ENCODE measurements at places on chromosomes 5 and 9.

- DNase-seq: no peak
Observed at GRCh38 chr5:180464603-180464970, 29.6 kb upstream of the CNOT6 start.

DNA sequence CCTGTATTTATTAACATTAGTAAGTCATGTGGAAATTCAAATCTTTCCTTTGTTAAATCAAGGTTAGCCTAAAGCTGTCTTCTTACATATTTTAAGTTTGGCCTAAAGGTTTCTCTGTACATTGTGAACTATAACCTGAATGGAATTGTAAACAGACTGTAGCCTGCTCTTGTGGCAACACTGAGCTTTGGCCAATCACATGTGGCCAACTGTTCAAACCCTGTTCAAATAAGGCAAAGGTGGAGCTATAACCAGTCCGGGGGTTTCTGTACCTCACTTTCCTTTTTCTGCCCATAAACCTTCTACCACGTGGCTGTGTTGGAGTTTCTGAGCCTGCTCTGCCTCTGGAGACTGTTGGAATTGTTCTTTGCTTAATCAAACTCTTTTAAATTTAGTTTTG, 3.3 kb upstream of the HAPLN1 start:
- DNase-seq: no peak

DNA sequence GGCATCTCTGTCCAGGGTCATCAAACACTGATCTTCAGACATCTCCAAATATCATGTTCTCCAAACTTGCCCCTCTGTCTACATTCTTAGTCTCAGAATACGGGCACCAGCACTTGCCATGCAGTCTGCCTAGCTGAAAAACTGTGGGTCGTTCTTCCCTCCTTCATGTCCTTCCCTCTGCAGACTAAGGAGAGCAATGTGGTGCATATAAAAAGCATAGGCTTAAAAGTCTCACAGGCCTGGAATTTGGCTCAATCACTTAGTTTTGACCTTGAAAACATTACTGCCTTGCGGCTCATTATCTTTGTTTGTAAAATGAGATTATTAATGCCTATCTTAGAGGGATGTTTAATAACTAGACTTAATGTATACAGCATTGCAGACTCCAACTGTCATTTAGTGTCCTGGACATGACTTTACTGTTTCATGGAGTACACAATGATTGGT, 362.8 kb downstream of the NPR3 start:
- DNase-seq: no peak

DNA sequence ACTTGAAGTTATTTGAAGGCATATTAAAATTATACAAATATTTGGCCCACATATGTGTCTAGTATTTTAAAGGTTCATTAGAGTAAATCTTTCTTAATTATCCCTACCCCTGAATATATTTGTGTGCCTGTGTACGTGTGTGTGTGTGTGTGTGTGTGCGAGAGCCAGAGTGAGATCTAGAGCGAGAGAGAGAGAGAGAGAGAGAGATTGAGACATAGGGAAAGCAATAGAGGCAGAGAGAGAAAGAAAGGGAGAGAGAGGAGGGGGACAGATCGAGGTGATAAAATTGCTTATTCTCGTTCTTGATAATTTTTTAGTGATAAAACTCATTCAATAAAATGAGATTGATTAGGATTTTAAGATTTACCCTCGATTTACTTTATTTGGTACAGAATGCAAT, 47.4 kb downstream of the ADAMTS19 start:
- no peak for DNase-seq

DNA sequence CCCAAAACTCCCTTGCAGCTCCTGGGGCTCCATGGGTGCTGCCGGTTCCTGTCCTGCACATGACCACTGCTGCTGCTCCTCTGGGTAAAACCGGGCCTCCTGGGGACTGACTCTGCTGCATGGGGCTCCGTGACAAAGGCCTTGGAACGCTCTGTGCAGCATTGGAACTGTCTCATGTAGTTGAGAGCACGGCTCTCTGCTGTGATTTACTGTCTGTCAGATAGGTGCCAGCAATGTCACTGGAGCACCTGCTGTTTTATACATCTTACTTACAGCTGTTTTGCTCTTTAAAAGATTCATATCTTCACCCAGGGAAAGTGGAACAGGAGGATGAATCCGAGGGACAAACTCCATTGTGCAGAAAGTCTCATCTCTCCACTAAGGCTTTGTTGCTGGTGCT, 138.1 kb downstream of the YIPF5 start:
- DNase-seq: no peak

DNA sequence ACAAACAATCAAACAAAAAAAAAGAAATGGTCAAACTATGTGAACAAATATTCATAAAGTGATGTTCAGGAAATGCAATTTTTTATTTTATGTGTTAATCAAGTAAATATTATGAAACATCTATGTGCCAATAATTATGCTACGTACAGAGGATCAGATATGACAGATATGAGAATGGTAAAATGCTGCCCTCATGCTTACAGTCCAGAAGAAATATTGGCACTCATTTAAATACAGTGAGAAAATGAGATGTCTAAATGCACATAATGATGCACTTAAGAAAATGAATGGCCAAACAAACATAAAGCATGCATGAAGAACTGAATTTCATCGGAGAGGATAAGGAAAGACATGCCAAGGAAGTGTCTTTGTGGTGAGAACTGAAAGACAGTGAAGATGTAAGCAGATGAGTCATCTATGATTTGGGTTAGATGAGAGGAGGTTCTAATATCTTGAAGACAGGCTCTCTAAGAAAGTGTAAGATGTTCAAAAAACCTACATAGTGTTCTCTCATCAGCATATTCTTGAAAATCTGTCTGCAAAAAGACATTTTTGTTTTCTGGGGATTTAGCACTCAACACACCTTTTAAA, 1231.1 kb upstream of the ACO1 start:
- DNase-seq: no peak

GRCh38 chr9:78144008-78144381, 91.9 kb upstream of the CEP78 start:
- no peak for DNase-seq

- no peak for DNase-seq
Observed at GRCh38 chr9:87285183-87285850, 212.3 kb upstream of the DAPK1 start.

DNA sequence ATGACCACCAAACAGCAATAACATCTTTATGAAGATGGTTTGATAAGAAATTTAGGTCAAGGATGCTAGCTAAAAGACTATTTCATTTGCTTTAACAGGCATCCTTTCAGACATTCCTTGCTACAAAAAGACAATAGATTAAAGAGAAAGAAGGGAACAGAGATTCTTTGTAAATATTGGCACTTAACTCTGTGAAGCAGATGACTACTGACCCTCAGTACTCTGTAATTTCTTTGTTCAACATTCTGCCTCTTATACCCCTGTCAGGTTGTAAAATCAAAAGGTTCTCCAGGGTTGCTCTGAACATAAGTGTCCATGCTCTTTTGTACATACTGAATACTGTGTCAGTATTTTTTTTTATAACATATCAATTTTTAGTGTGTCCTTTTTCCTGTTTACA, 610.6 kb upstream of the GRAMD2B start:
- DNase-seq: no peak

GRCh38 chr9:75870450-75870849, 20.0 kb upstream of the PCSK5 start:
- DNase-seq: no peak

DNA sequence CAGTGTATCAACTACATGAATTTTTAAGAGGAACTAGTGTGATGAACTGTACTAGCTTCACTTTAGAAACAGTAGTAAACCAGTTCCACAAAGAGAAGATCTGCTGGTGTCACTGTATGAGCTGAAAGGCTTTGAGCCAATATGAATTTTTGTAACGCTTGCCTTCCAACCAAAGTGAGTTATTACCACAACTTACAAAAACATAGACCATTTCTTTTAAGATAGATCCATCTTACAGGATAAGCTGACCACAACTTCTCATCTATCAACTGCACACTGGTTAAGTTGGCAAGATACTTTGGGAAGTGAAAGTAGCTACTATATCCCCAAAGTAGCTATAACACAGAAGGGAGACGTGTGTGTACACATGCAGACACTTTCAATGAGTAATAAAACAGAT, 849.6 kb upstream of the DMAC1 start:
- DNase-seq: peak; percentile 69

- DNase-seq: peak; percentile 20
Observed at GRCh38 chr5:102792705-102793104, 37.6 kb downstream of the PAM start.

GRCh38 chr5:179472641-179473040, 77.7 kb upstream of the RUFY1 start:
- DNase-seq: no peak

DNA sequence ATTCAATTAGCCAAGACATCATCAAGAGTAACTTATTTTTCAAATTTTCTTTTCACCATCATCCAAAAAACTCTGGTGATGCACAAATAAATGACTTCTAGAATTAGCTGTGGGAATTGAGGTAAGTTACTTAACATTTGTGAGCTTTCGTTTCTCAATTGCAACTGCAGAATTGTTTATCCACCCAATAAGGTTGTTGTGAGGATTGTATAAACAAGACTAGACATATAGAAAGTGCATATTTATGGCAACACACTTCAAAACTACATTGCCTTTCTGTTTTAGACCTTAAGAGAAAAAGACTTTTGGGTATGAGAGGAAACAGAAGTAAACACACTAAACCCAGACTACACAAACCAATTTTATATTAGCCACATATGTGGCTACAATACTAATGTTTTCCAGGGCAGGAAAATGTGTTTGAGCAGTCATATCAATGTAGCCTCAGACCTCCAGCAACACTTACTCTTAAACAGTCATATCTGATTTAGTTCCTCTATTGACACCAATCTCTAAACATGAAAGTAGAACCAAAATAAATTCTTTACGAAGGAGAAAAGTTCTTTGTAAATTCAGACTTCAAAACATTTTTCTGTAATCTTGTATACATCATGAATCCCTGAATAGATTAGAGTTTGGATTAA, 488.0 kb upstream of the CYLC2 start:
- no peak for DNase-seq

DNA sequence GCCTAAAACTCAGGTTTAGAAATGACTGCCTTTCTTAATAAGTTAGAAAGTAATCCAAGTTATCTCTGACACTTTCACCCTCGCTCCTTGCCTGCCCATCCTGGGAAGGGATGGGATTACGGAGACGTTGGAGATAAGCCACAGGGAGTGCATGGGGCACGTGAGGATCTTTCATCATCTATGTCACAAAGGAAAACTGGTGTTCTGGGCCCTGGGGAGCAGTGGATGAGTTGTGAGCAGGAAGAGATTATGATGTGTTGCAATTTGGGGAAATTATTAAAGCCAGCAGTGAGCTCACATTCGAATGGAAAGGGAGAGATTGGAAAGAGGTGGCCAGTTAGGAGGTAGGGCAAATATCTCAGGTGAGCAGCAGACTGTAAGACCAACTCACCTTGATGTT, 12.8 kb downstream of the AFAP1L1 start:
- peak; percentile 26 for DNase-seq

- DNase-seq: no peak
Observed at GRCh38 chr5:30100148-30100713, 1093.3 kb upstream of the CDH6 start.

GRCh38 chr9:116585204-116585603, 101.9 kb upstream of the TRIM32 start:
- DNase-seq: no peak

DNA sequence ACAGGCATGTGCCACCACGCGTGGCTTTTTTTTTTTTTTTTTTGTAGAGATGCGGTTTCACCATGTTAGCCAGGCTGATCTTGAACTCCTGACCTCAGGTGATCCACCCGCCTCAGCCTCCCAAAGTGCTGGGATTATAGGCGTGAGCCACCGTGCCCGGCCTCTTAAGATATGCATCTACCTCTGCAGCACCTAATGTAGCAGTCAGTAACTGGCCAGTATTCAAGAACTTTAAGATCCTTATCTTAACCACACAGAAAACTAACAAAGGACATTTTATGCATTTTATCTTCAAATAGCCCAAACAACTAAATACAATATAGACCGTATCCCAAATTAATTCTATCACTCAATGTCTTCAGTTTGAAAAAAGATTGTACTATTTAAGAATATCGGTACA, 618.7 kb downstream of the TLE1 start:
- no peak for DNase-seq

DNA sequence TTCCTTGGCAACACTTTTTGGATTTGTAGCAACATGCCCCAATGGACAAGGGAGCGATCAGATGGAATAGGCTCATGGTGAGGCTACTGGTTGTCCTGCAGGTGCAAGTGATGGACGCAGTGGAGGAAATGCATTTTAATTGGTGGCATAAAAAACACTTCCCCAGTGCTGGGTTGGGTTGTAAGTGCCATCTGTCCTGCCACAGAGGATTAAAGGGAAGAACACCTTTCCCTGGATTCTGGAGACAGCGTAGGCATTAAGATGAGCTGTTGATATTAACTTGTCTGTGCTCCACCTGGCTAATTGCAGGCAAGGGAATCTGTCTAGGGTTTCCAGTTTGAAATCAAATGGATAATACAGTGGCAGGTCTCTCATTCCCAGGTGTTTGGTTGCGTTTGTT, 173.4 kb downstream of the ZNF462 start:
- no peak for DNase-seq

GRCh38 chr9:38432922-38433510, 8.8 kb upstream of the IGFBPL1 start:
- peak; percentile 69 for DNase-seq

DNA sequence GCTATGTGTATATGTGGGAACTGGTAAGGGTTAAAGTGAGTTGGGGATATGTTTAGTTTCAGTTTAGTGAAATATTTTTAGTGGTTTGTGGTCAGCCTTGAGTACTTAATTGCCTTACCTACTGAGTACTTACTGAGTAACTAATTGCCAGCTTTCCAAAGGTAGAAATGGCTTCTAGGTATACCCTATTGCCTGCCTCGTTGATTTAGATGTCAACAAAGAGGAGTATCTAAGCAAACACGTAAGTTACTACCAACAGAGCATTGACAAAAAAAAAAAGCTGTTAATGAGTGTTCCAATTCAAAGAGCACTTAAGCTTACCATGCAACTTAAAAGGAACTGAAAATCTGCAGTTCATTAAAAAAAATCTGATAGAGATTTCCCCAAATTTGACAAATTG, 8.8 kb downstream of the ATP10B start:
- DNase-seq: peak; percentile 10

- DNase-seq: no peak
Observed at GRCh38 chr5:85663708-85664031, 954.1 kb upstream of the COX7C start.

GRCh38 chr5:16880547-16880946, 55.5 kb downstream of the MYO10 start:
- no peak for DNase-seq

- no peak for DNase-seq
Observed at GRCh38 chr5:82396396-82396795, 118.2 kb upstream of the RPS23 start.
